ENCODE measurements at places on chromosomes 12 and 14. TPM values are rescaled to one million over a fixed set of nuclear protein-coding genes. Genes with fewer than 3 reads are reported as not detected.
A peak's percentile ranks its signal among the peaks of the same experiment; 100 is the strongest.

DNA sequence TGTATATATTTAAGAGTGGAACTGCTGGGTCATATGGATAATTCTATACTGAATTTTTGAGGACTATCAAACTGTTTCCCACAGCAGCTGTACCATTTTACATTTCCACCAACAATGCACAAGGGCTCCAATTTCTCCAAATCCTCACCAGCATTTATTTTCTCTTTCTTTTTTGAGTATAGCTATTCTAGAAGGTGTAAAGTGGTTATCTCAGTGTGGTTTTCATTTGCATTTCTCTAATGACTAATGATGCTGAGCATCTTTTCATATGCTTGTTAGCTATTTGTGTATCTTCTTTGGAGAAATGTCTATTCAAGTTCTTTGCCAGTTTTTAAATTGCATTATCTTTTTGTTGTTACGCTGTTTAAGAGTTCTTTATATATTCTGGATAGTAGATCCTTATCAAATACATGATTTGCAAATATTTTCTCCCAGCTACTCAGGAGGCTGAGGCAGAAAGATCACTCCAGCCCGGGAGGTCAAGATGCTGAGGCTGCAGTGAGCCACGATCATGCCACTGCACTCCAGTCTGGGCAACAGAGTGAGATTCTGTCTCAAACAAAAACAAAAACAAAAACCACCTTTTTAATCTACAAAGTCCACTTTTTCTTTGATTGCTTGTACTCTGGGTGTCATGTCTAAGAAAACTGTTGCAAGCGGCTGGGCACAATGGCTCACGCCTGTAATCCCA is 32.8 kb downstream of the GTF2A1 start:
- H3K4me3 ChIP-seq: no peak overlapping the region
- peaks cover 5% of the 10 kb centered on the region for H3K4me1 ChIP-seq
- no peak overlapping the region for H3K27ac ChIP-seq
- DNase-seq: no peak
- H3K36me3 ChIP-seq: peaks cover 26% of the 10 kb centered on the region

- peaks cover 25% of the 10 kb centered on the region for H3K4me1 ChIP-seq
- H3K4me3 ChIP-seq: no peak overlapping the region
- DNase-seq: peak; percentile 64
- no peak overlapping the region for H3K27ac ChIP-seq
- no peaks in the 10 kb centered on the region for H3K36me3 ChIP-seq
These were observed 68.5 kb downstream of the BHLHE41 start for GRCh38 chr12:26056335-26056734.

- H3K4me3 ChIP-seq: no peak overlapping the region
- DNase-seq: no peak
These were observed 59.5 kb downstream of the SYNE2 start for GRCh38 chr14:63912286-63912685.

- no peaks in the 10 kb centered on the region for H3K36me3 ChIP-seq
- peaks cover 22% of the 10 kb centered on the region for H3K4me1 ChIP-seq
- H3K4me3 ChIP-seq: no peak overlapping the region
- no peak overlapping the region for H3K27ac ChIP-seq
- DNase-seq: no peak
These were observed 153.6 kb downstream of the PPM1H start for GRCh38 chr12:62781136-62781880.

- peaks cover 12% of the 10 kb centered on the region for H3K36me3 ChIP-seq
- peaks cover 78% of the 10 kb centered on the region for H3K4me1 ChIP-seq
- DNase-seq: peak; percentile 51
- H3K4me3 ChIP-seq: no peak overlapping the region
- no peaks in the 10 kb centered on the region for H3K27me3 ChIP-seq
- H3K27ac ChIP-seq: peak overlapping the region; percentile 95
These were observed 8.7 kb downstream of the HDAC7 start for GRCh38 chr12:47811072-47811396.

The LPAR5 gene
- under 0.01 TPM for total RNA-seq

DNA sequence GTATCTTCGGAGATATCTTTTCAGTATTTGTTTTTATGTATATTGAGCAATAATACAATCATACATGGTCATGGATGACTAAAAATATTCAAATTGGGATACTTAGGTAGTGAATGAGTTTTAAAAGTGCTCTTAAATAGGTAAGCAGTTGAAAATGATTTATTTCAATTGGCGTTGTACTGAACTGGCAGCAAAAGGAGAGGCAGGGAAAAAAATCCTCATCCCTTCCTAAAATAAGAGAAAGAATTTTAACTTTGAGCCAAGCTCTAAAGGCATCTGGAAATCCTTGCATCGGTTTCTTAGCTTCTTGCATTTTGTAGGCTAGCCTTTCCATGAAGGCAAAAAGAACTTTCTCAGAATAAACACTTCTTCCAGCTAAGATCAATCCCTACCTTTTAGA is 125.2 kb downstream of the MGST1 start:
- no peaks in the 10 kb centered on the region for H3K36me3 ChIP-seq
- H3K4me3 ChIP-seq: no peak overlapping the region
- no peaks in the 10 kb centered on the region for H3K27me3 ChIP-seq

The MYH6 gene
- total RNA-seq: not detected

GRCh38 chr12:66423266-66423665 is 121.0 kb downstream of the HELB start:
- no peak for DNase-seq
- no peak overlapping the region for H3K27ac ChIP-seq
- no peaks in the 10 kb centered on the region for H3K4me1 ChIP-seq
- no peak overlapping the region for H3K4me3 ChIP-seq
- no peaks in the 10 kb centered on the region for H3K36me3 ChIP-seq

The ALKBH1 gene
- 9.4 TPM for total RNA-seq

The NTF3 gene
- under 0.01 TPM for total RNA-seq

The CCDC184 gene
- under 0.01 TPM for total RNA-seq

GRCh38 chr12:22083167-22083566 is 37.1 kb downstream of the CMAS start:
- H3K4me3 ChIP-seq: no peak overlapping the region
- H3K27ac ChIP-seq: no peak overlapping the region
- peak; percentile 21 for DNase-seq
- no peaks in the 10 kb centered on the region for H3K36me3 ChIP-seq

The SERPINA3 gene
- total RNA-seq: 5.1 TPM

The DAO gene
- total RNA-seq: not detected

The ADAM20 gene
- total RNA-seq: 1.5 TPM

The IGFBP6 gene
- total RNA-seq: 431 TPM

- peaks cover 24% of the 10 kb centered on the region for H3K4me1 ChIP-seq
- DNase-seq: peak; percentile 88
- peak overlapping the region; percentile 82 for H3K27ac ChIP-seq
- no peaks in the 10 kb centered on the region for H3K27me3 ChIP-seq
- H3K4me3 ChIP-seq: no peak overlapping the region
These were observed 99.1 kb upstream of the MED13L start for GRCh38 chr12:116376354-116377193.

DNA sequence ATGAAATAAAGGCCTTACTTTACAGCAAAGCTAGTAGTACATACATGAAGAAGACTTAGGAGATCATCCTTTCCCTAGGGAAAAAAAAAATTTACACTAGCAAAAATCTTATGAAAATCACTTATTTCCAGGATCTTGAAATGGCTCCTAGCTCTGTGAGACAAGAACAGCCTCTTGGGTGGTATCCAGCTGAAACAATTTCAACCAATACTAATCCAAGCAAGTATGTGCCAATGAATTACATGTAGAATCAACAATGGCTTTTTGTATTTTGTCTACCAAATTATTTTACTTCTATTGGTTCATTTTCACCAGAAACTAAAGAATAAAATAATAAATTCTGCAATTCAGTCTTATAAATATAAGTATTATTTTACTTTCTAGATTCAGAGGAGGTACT is 2.7 kb upstream of the SLCO1A2 start:
- H3K36me3 ChIP-seq: no peaks in the 10 kb centered on the region
- H3K27me3 ChIP-seq: no peaks in the 10 kb centered on the region
- no peak overlapping the region for H3K27ac ChIP-seq
- no peaks in the 10 kb centered on the region for H3K4me1 ChIP-seq

The TAS2R8 gene
- 0.36 TPM for total RNA-seq

The AQP2 gene
- not detected for total RNA-seq
